ENCODE measurements at places on chromosomes 5 and 9. TPM values are rescaled to one million over a fixed set of nuclear protein-coding genes. Genes with fewer than 3 reads are reported as not detected.

The RNF38 gene
- 12.5 TPM for total RNA-seq

The SPATA31D4 gene
- total RNA-seq = not detected

The GPR107 gene
- 23.6 TPM for total RNA-seq

The NUTM2G gene
- total RNA-seq = not detected

The FAM53C gene
- 27.2 TPM for total RNA-seq

The CCL21 gene
- total RNA-seq = 0.81 TPM

The TMOD1 gene
- total RNA-seq = 0.39 TPM

The RAPGEF6 gene
- total RNA-seq = 10.6 TPM

The PAEP gene
- not detected for total RNA-seq

The HAPLN1 gene
- 0.34 TPM for total RNA-seq

The DND1 gene
- total RNA-seq = not detected

The SGCD gene
- total RNA-seq = 3.5 TPM

The WWC1 gene
- total RNA-seq = 7.6 TPM

The DOCK8 gene
- 0.25 TPM for total RNA-seq

The DMRT3 gene
- total RNA-seq = not detected

The C9orf40 gene
- 3.1 TPM for total RNA-seq

The MLANA gene
- not detected for total RNA-seq

The FAM81B gene
- not detected for total RNA-seq

The ANKDD1B gene
- 0.31 TPM for total RNA-seq

The GRM6 gene
- total RNA-seq = not detected

The CTXN3 gene
- total RNA-seq = not detected

The KIF24 gene
- total RNA-seq = 0.78 TPM

The CTNND2 gene
- total RNA-seq = not detected

The LRRC70 gene
- 0.87 TPM for total RNA-seq

The IFNK gene
- not detected for total RNA-seq

The PCDHA12 gene
- 0.34 TPM for total RNA-seq

The PRR16 gene
- total RNA-seq = 29.0 TPM

The CA9 gene
- total RNA-seq = 3.9 TPM

The TUSC1 gene
- total RNA-seq = 8.0 TPM

The ACOT12 gene
- not detected for total RNA-seq

The ARHGEF37 gene
- 2.2 TPM for total RNA-seq

The ZFP2 gene
- total RNA-seq = 2.8 TPM

The GBGT1 gene
- total RNA-seq = 6.6 TPM

The ZMAT2 gene
- 25.1 TPM for total RNA-seq

The UQCRQ gene
- 161 TPM for total RNA-seq

The LCN15 gene
- not detected for total RNA-seq

The PCDHGA7 gene
- 9.9 TPM for total RNA-seq

The MEF2C gene
- total RNA-seq = 8.3 TPM

The CD274 gene
- 0.34 TPM for total RNA-seq

The CXCL14 gene
- total RNA-seq = 0.64 TPM

The FAM169A gene
- total RNA-seq = not detected

Data from cardiac ventricle fibroblast (primary cell).